KBM-7 (cell line): ENCODE measurements at places on chromosomes 1 and 21.

GRCh38 chr1:152954436-152954835 is 7.4 kb downstream of the SPRR5 start:
- DNase-seq, result no peak

- no peak for DNase-seq
Observed at GRCh38 chr1:53420341-53420740, 38.9 kb upstream of the DMRTB1 start.

- no peak for DNase-seq
Observed at GRCh38 chr1:59705466-59706302, 109.1 kb upstream of the HOOK1 start.

DNA sequence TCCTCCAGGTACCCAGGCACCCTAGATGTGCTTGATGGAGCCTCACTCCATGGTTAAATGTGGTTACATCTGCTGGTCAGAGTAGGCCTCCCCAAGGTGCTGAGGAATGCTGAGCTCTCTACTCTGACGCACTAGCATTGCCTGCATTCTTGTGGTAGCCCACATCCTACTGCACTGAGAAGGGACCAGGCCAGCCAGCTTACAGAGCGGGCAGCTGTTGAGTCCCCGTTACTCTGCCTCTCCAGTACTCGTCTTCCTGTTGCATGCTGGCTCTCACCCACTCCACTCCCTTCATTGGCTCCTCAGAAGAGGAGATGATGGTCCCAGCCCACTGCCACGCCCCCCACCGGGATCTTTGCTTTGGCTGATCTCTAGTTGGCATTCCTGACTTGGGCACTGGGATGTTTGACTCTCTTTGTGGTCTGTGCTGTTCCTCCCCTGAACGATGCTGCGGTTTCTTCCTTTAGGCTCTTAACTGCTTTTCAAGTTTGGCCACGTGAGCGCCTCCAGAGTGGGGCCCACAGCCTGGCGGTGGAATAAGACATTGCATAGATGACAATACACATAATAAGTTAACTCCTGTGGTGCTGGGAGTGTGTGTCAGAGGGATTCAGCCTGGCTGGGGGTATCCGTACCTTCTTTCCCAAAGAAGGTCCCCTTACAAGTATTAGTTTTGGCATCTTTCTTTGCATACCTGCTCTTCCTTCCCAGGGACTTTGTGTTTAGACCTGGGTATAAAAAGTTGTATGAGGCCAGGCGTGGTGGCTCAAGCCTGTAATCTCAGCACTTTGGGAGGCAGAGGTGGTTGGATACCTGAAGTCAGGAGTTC is 18.6 kb downstream of the AZIN2 start:
- DNase-seq, result peak; percentile 99

DNA sequence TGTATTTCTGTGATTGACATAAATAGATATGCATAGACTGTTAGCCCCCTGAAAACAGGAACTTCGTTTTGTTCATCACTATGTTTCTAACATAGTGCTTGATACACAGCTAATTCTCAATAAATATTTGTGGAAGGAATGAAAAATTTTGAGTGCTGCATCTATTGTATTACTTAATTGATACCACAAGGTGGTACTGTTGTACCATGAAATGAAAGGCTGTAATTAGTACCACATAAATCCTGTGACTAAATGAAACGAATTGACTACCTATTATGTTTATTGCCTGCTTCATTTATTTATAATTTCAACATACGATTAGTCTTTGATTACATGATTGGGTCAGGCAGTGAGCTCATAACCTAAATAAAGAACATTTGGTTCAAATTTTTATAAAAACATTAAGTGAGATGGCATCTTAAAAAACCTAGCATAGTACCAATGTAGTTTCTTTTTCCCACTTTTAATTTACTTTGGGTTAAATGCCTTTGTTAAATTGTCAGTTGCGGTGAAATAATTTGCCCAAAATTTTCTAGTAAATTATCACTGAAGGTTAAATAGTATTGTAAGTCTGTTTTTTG is 15.0 kb upstream of the TGFB2 start:
- peak; percentile 46 for DNase-seq

- DNase-seq, result no peak
Observed at GRCh38 chr1:12527564-12527963, 90.4 kb downstream of the DHRS3 start.

GRCh38 chr1:243765676-243766075 is 84.4 kb downstream of the AKT3 start:
- DNase-seq, result no peak

DNA sequence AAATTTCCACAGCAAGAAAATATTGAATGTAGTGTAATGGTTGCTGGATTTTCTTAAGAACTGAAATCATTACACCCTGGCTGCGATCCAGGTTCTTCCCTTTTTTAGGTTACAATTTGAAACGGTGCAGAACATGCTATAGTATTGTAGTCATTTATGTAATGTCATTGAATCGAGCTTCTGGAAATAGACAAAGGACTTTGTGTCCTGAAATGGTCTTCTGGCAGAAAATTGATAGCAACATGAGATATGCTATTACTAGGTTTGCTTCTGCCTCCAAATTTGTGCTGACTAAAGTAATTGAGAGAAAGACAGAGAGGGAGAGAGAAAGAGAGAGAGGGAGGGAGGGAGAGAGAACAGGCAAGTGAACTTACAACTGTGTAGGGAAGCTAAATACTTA is 146.2 kb upstream of the NFIA start:
- DNase-seq, result no peak
